Esophagus muscularis mucosa (tissue), 4 donors: ENCODE measurements at places on chromosomes 11 and 22. TPM values are rescaled to one million over a fixed set of nuclear protein-coding genes. Genes with fewer than 3 reads are reported as not detected.
A peak's percentile ranks its signal among the peaks of the same experiment; 100 is the strongest.

ACCS gene
- 9.1 TPM for total RNA-seq

APOBEC3C gene
- total RNA-seq: 11.3 TPM

KMT2A gene
- 68.7 TPM for total RNA-seq

MTNR1B gene
- not detected for total RNA-seq

TBX1 gene
- 2.5 TPM for total RNA-seq

MAPK8IP2 gene
- total RNA-seq: 3.0 TPM

OR52E5 gene
- total RNA-seq: not detected

RFPL1 gene
- not detected for total RNA-seq

GRCh38 chr11:118042796-118043195 lies 34.1 kb upstream of the TMPRSS4 start:
- DNase-seq: peak; percentile 7

GRCh38 chr11:69298267-69299022 lies 4.5 kb downstream of the MYEOV start:
- no peak for DNase-seq

DNA sequence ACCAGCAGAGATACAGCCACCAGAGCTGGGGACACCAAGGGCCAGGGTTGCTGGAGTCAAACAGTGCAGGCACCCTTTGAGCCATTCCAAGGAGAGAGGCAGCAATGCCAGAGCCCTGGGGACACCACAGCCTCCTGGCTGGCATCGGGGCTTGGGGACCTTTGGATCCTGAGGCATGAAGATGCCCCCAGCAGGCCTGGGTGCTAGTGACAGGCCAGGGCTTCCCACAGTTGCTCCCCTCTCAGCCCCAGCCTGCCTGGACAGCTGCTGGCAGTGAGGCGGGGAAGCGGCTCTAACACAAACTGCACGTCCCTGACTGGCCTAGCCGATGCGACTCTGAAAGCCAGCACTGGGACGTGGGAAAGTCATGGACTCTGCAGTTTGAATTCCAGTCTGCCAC lies 2.7 kb downstream of the CD5 start:
- DNase-seq: no peak

DNA sequence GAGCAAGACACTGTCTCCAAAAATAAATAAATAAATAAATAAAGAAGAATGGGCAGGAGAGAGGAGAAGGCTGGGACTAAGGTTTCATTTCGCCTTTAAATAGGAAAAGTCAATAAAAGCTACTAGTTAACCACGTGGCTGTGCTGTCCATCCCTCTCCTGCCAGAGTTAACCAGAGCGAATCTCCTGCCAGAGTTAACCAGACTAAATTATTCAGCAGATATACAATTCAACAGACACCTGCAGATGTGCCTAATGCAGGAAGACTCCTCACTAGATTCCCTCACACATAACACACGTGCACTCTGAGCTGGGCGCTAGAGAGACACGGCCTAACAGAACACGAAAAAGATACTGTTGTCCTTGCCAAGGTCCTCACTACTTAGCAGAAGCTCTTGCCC lies 156.1 kb downstream of the IGLL1 start:
- DNase-seq: no peak

DNA sequence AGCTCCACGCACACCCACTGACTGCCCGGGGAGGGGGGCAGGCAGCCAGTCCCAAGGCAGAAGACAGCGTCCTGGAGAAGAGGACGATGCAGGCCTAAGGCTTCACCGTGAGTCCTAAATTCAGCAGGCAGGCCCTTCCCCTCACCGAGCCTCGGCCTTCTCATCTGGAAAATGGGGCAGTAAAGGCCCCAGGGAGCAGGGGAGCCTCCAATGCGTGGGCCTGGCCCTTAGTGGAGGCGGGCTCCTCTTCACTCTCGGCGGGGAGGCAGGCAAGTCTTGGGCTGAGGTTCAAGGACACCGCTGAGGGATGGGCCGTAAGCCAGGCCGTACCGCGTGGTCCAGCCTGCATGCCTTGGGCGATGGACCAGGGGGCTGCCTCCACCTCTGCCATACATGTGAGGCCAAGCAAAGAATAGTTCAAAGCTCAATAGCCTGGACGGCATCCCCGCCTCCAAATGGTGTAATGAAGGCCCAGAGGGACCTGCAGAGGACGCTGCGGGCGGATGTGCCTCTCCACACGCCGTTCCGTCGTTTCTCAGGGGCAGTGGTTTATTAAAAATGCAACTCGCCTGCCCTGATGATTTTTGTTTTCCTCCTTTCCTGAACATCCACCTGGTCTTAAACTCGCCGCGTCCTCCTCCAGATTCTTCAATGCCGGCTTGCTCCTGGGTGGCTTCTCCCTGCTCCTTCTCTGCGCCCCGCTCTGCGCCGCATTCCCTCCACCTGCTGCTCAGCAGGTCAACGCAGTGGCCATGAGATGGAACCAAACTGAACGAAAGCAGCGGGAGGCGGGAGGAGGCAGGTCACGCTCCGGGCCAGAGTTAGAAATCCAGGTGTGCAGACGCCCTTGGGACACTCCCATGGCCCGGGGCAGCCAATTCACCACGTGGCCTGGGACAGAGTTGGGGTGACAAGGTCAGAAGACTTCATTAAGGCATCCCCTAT lies 627.8 kb downstream of the TBC1D22A start:
- no peak for DNase-seq

DNA sequence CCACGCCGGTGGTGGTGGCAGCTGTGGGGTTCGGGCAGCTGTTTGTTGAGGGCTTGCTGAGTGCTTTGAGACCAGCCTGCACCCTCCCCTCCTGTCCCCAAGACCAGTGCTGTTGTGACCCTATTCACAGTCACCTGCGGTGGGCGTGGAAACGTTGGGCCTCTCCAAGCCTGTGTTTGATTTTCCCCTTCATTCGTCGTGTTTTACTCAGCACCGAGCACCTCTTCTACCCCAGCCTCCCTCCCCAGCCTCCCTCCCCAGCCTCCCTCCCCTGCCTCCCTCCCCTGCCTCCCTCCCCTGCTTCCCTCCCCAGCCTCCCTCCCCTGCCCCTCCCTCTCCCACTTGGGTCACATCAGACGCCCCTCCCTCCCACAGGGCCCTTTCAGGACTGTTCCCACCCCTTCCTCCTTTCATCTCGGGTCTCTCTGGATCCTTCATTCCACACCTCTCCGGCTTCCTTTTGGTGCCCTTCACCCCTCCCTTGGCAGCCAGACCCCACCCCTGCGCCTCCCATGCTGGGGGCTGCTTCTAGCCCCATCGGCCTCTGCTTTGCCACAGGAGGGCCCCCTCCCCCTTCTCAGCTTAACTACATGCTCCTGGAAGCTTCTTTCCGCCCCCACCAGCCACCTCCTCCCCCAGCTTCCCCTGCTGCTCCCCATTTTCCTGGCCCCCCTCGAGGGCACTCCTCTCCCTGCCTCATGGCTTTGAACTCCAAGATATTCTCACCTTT lies 14.8 kb downstream of the FRMD8 start:
- DNase-seq: no peak

GRCh38 chr11:34154059-34154875 lies 48.8 kb downstream of the NAT10 start:
- no peak for DNase-seq

DNA sequence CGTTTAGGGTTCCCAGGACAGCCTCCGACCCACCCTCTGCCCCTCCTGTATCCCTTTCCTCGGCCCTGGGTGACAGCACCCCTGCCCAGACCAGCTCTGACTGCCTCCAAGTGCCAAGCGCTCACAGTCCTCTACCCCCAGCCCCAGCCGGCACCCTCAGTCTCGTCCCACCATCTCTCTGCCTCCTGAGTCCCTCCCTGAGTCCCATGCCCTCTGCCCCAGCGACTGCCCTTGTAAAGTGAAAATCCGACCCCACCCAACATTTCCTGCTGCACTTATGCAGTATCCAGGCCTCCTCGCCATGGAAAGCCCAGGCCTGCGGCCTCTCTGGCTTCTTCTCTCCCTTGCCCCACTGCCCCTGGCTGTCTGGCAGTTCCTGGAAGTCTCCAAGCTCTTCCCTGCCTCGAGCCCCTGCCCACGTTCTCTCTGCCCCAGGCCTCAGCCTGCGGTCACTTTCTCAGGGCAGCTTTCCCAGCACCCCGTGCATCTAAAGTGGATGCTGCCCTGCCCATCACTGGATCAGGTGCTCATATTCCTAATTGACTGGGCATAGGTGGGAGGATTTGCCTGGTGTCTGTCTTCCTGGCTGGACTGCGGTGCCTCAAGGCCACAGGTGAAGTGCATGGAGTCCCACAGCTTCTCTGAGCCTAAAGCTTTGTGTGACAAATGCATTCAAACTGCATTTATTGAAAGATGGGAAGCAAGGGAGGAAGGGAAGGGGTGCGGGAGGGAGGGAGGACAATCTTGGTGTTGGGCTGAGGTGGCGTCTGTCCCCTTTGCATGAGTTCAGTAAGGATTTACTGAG lies 17.7 kb upstream of the IL2RB start:
- DNase-seq: no peak

GRCh38 chr11:108235192-108235591 lies 12.3 kb downstream of the ATM start:
- no peak for DNase-seq

GRCh38 chr11:20321177-20321576 lies 42.3 kb upstream of the HTATIP2 start:
- no peak for DNase-seq

DNA sequence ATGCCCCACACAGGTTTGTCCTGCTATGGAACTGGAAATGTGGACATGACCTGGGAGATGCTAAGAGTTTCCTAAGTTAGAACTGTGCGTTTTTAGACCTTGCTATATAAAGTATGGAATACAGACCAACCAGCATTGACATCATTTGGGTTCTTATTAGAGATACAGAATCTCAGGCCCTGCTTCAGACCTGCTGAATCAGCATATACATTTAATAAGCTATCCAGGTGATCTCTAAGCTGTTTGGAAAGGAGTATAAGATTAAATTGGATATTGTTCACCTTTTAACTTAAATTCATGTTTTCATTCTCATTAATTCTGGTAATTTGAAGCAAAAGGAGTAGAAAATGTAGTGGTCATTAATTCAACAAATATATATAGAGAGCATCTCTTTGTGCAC lies 6.9 kb upstream of the CNTF start:
- no peak for DNase-seq
